Frontal cortex (tissue), 4 donors: ENCODE measurements at places on chromosomes 11 and 22. TPM values are rescaled to one million over a fixed set of nuclear protein-coding genes. Genes with fewer than 3 reads are reported as not detected.

The ZNF408 gene
- total RNA-seq, result 4.5 TPM

The OR5D18 gene
- not detected for total RNA-seq

The EIF4ENIF1 gene
- 21.6 TPM for total RNA-seq

The OR52N4 gene
- not detected for total RNA-seq

The C11orf97 gene
- total RNA-seq, result not detected

The PPP1CA gene
- 69.3 TPM for total RNA-seq

The MMP13 gene
- total RNA-seq, result not detected

The FAM83F gene
- 0.41 TPM for total RNA-seq

The PDE2A gene
- total RNA-seq, result 63.2 TPM

The IL18 gene
- total RNA-seq, result 0.82 TPM
